AG09309 (cell line): ENCODE measurements at places on chromosomes 6 and 20.

- DNase-seq, result no peak
Observed at GRCh38 chr20:7959484-7959883, 19.2 kb upstream of the HAO1 start.

DNA sequence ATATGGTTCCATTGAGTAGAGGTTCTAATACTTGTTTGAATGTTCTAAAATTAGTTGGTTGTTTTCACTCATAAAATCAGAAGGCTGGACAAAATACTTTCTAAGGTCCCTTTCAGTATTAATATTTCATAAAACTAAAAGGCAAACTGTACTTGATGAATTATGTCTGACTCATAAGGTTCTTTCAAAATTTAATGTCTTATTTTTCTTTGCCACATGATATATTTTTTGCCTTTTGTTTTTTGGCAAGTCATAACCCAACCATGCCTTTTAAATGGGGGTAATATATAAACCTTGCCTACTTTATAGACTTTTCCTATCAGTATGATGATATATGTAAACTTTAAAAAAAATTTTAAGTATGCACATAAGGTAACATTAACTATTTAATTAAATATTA lies 244.7 kb downstream of the PTPRK start:
- DNase-seq, result no peak

DNA sequence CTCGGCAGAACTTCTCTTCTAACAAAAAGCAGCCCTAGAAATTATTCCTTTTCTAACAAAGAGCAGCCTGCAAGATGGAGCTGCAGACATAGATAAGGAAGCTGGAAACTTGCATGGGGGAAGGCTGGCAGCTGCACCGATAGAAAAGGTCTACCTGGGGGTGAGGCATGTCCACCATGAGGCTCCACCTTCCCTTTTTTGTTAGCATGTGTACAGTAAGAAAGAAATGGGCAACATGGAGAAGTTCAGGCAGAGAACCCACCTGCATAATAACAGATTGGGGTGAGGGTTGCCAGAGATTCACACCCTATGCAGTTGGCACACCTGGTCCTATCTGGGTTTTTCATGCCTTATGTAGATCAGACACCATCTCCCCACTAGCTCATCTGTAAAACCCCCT lies 25.4 kb downstream of the ZNF311 start:
- no peak for DNase-seq

DNA sequence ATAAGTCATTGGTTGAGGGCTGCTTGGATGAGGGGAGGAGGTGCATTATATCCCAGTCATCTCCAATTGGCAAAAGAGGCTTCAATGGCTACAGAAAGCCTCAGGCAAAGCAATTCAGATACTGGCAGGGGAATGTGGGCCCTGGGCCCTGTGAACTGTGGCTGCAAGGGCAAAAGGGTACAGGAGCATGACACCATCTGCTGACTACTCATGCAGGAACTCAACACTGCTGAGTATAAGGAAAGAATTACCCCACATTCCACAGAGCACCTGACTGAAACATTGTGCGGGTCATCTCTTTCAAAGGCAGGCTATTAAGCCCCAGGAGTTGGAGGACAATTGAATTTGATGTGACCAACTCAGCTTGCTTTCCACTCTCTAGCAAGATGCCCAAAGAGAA lies 92.1 kb upstream of the SPTLC3 start:
- no peak for DNase-seq

DNA sequence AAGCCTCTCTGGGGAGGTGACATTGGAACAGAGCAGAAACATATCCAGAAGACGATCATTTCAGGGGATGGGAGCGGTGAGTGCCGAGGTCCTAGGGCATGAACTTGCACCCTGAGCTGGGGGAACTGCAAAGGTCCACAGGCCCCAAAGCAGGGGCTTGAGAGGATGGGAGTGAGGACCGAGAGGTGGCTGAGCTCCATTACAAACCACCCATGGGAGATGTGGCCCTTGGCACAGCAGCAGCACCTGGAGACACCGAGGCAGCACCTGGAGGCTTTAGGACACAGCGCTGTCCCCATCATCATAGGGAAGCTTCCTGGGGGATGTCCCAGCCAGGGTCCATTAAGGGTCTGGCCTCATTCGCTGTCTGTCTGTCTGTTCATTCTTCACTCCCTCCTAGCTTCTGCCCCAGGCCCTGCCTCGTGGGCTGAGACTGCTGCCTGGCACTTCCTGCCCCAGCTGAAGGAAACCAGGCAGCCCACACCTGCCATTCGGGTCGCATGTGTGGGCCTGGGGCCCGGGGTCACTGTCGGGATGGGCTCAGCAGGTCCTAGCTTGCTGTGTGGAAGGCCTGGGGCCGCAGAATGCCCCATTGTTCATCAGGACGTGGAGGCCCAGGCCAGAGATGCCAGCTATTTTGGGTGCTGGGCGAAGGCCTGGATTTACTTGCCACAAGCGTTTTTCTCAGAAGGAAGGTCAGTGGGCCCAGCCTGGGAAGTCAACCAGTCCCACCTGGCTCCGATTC lies 42.8 kb upstream of the STX16 start:
- no peak for DNase-seq

- DNase-seq, result peak; percentile 31
Observed at GRCh38 chr6:35601331-35602132, 87.2 kb downstream of the FKBP5 start.

DNA sequence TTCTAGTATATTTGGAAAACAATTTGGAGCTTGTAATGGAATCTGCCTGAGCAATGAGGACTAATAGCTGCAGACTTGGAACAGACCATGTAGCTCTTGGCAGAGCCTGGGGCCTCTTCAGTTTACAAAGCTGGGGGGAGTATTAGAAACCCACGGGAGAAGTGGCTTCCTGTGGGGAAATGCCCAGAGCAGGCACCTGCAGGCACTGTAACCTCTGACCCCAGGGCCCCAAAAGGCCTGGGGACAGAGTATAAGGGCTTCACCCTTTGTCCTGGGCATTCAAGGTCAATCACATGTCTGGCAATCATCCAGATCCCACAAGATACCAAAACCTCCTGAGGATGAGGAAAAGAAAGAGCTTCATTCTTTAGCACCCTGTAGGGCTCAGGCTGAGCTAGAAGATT lies 19.4 kb downstream of the PKIG start:
- DNase-seq, result peak; percentile 44

DNA sequence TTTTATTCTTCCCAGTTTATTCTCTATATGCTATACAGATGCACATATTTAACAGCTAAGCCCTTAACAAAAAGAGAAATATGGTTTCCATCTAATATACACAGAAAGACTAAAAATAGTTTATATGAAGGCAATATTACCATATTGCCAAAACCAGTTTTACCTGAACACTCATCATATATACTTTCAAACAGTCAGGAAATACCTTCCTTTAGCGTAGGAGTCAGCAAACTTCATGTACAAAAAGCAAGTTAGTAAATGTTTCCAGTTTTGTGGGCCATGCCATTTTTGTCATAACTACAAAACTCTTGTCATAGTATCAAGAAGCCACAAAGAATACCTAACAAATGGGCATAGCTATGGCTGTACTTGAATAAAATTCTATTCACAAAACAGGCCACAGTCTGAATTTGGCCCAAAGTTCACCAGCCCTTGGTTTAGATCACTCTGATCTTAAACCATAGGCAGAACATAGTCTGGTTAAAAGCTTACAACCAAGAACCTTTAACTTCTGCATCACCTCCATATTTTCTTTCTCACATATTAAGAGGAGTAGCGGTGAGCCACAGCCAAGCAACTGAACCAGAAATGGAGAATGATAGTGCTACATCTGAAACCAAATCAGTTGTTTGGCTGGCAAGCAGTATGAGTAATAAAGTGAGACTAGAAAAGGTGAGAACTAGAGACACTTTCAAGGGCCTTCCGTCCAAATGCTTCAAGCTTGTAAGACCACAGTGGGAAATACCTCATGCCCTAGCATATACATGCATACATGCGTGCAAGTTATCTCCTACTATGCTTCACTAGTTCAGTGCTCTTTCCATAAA lies 116.6 kb downstream of the PTPRK start:
- DNase-seq, result no peak

DNA sequence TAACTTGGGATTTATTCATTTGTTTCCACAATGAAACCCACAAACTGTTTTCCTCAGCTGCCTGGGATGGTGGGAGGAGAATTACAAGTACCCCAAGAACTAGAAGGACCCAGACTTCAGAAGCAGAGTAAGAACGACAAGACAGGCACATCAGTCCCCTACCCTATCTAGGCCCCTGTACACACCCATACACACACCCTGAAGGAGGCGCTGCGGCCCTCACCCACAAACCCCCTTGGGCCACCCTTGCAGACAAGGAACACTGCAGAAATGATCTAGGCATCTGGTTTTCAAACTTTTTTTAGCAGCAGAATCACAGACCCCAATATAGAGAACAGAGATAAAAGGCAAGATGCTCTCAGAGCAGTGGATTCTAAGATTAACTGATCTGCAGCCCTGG lies 55.0 kb downstream of the TRERF1 start:
- no peak for DNase-seq

DNA sequence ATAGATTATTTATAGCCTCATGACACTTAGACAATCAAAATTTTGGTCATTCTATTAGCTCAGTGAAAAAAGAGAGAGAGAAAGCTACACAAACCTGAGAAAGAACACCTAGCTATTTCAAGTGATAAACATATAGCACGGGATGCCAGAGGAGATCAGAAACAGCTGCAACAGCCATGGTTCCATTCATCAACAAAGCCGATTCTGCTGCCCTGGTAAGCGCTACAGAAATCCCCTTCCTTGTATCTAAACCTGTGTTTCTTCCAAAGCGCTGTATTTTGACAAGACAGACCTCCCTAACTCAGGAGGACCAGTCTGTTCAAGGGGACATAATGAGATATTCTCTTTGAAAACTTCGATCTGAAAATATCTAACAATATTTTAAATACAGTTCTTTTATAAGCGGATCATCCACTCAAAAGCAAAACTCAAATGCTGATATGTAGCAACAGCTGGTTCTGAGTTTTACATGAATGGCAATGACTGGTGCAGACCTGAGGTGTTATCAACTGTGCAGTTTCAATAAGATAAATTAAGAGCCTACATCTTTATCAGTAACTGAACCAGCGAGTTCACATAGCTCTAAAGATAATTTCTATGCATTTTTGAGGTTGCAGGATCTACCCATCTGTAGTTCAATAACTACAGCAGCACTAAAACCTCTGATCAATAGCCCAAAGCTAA lies 447.8 kb downstream of the FRK start:
- no peak for DNase-seq

GRCh38 chr6:128209771-128210170 lies 308.9 kb upstream of the THEMIS start:
- no peak for DNase-seq

GRCh38 chr6:121143476-121143875 lies 190.8 kb downstream of the TBC1D32 start:
- DNase-seq, result no peak
